ENCODE measurements at places on chromosomes 11 and 22.

- DNase-seq = no peak
Measured at GRCh38 chr11:80412604-80413003, 971.8 kb upstream of the TENM4 start.

GRCh38 chr22:24001314-24001713, 3.9 kb downstream of the GSTT4 start:
- no peak for DNase-seq

DNA sequence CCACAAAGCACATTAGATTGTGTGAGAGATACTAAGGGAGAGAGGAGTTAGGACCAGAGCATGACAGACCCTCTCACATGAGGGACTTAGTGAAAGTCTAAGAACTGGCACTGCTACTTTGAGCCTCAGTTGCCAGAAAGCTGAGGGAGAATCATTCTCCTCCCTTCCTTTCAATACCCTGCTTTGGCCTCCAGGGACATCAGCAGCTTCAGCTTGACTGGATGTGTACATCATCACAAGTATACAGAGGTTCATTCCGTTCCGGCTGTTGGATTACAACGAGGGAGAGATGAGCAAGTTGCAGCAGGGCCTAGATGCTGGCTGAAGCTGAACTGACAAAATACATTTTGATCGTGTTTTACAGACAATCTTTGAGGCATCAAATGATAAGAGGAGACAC, 15.7 kb upstream of the ANO5 start:
- DNase-seq = peak; percentile 37

DNA sequence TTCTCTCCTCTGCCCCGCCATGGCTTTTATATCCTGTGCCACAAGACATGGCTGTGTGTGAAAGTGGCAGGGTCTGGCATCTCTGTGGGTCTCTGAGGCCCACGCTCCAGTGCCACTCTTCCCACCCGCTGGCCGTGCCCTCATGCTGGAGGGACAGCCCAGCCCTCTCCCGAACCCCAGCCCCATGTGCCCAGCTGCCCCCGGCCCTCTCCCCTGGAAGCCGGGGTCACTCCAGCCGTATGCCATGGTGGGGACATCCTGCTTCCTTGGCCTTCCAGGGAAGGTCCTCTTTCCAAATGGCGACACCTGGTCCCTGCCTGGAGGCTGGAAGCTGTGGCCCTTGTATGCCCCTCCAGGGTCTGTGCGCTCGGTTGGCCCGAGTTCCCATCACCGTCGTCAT, 63.3 kb upstream of the PPP6R3 start:
- no peak for DNase-seq

DNA sequence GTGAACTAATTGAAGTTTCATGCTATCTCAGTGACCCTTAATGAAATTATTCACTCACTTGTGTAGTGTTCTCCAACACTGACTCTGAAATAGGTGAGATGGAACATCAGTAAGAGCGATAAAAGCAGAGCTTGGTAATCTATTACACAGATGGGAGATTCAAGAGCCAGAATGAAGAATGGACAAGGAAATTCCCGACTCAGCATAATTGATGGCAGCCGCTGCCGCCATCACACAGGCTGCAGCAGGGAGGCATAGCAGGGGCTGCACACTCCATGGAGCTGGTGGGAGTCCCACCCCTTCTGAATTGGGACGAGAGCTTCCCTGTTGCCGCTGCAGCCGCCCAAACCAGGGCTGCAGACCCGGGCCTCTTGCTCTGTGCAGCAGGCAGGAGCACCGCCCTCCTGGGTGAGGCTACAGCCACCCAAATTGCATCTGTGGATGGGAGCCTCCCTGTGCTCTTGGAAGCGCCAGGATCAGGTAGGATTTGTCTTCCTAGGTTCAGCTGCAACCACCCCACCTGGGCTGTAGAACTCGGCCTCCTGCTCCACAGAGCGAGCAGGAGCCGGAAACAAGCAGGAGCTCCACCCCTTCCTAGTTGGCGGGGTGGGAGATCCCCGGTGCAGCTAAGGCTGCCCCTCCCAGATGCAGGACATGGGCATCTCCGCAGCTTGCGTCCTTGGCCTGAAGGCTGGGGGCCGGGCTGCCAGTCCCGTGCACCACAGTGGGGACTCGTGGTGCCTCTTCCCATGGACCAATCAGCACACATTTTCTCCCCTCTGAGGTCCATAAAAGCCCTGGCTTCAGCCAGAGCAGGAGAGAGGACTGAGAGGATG, 535.1 kb upstream of the LUZP2 start:
- DNase-seq = no peak

DNA sequence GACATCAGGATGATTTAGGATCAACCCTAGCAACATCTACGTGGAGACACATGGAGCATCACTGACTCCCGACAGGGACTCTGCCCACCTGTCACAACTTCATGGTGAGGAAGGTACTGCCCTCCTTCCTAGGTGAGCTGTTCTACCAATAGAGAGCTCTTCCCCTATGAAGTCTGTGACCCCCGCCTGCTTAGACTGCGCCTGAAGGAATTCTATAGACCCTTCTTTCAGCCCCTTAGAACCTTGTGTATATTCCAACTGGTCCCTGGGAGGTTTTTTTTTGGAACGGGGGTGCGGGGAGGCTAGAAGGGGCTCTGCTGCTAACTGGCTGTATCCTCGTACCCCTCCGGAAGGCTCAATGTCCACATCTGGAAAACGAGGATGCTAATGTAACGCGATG, 566 bp downstream of the INTS4 start:
- no peak for DNase-seq

GRCh38 chr22:32255726-32256125, 579 bp upstream of the SLC5A4 start:
- DNase-seq = no peak

DNA sequence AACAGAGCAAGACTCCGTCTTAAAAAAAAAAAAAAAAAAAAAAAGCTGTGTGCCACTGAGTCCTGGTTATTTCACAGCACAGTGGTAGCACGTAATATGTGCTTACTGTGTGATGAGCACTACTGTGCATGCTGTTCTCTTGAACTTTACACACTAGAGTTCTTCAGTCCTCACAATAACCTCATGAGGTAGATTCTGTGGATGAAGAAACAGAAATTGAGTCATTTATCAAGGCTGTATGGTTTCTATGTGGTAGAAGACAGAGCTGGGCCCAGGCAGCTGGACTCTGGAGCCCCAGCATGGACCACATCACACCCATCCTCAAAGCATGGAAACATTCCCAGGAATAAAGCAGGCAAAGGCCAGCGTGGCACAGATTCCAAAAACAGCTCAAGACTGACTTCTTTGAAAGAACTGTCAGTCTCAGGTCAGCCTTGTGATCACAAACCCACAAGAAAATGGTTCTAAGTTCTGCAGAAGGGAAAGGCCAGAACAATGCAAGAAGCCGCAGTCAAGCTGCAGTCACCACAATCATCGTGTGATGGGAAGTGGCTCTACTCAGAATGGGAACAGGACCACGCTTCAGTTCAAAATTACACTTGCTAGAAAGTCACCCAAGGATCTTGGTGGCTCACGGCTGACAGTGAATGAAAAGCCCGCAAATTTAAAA, 49.5 kb downstream of the MICAL3 start:
- no peak for DNase-seq

GRCh38 chr11:113174882-113175281, 139.5 kb upstream of the TTC12 start:
- no peak for DNase-seq

GRCh38 chr11:69598147-69598546, 42.8 kb upstream of the CCND1 start:
- peak; percentile 69 for DNase-seq

- no peak for DNase-seq
Measured at GRCh38 chr22:43635101-43635500, 177.0 kb downstream of the EFCAB6 start.

DNA sequence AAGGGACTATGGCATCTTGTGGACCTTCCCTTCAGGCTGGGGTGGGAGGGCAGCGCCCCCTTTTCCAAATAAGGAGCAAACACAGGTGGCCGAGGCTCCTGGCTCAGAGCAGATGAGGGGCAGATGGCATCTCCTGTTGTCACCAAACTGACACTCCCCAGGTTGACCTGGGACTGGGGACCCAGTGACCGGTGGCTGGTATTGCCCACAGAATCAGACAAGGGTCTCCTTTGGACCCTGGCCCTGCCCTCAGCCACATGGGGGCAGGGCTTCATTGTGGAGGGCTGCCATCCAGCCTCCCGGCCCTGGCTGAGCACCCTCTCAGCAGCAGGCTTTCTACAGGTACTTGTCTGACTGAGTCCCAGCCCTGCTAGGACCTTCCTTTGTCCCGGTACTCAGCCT, 842 bp upstream of the SIGIRR start:
- no peak for DNase-seq

GRCh38 chr11:116414357-116414880, 358.4 kb downstream of the BUD13 start:
- no peak for DNase-seq

- no peak for DNase-seq
Measured at GRCh38 chr11:131246663-131247062, 123.8 kb upstream of the NTM start.

DNA sequence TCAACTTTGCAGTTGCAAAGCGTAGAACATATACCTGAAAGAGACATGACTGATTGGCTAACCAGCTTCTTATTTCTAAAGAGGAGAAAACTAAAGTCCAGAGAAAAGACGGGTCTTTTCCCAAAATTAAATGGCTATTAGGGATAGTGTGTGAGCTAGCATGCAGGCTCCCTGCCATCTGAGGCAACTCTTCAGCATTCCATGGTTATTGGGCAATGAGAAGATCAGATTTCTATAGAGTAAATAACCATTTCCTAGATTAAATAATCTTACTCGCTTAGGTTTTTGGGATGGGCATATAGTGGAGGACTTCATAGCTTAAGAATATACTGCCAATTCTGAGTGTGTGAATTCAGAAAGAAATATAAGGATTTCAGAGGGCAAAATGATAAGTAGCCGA, 95.0 kb downstream of the PDHX start:
- no peak for DNase-seq

DNA sequence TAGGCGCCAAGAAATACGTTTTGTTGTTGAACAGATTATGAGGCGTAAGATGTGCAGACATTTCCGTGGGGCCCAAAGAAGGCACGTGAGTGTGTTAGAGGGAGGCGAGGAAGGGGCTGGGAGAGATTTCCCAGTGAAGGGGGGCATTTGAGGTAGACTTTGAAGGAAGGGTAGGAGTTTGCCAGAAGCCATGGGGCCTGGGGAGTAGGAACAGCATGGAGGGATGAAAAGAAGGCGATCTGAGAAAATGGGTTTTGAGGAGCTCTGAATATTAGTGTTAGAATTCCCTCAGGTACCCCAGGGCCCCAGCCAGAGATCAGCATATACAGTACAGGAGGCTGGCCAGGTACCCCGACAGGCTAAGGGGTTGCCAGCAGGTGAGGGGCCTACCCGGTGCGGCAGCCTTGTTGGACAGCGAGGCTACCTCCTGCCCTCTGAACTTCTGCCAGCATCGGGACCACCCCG, 414 bp upstream of the MIEF1 start:
- no peak for DNase-seq

- DNase-seq = peak; percentile 50
Measured at GRCh38 chr11:111402411-111402810, 23.3 kb upstream of the POU2AF1 start.

DNA sequence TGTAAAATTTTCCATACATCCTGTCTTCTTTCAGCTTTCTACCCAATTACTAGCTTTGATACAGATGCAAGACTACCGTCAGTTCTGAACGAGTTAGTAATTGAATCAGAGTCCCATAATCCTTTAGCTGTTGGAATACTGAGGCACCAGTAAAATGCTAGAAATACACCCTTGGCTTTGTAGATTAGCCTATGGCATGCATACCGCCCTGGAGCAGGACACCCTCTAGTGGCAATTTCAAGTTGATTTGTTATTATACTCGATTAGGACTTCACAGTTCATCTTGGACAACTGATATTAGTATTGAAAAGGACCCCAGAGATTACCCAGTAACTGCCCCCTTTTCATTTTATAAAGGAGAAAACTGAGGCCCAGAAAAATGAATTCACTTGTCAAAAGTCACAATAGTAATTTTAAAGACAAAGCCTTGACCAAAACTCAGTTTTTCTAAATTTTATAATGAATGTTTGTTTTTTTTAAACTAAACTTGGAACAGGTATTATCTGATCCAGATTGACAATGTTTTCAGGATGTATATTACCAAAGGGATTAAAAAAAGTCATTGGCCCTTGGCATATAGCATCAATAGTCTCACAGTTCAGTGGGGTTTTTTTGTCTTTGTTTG, 72.6 kb downstream of the HIPK3 start:
- peak; percentile 25 for DNase-seq

DNA sequence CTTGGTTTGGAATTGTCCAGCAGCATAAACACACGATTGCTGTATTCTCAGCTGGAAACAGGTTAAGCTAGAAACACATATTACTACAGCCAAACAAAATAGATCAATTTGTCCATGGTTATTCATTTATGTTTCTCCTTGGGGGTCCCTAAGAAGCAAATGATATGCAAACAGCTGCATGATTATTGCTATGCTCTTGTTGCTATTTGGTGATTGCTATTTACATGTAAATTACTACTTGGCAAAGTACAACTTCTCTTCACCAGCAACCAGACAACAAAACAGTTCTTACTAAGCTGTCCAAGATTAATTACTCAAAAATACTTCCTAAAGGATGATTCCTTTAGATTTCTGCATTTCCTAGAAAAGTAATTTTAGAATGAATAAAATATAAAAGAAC, 567.9 kb upstream of the ARHGAP42 start:
- no peak for DNase-seq

GRCh38 chr22:11613898-11614755, 3913.9 kb upstream of the OR11H1 start:
- DNase-seq = no peak

DNA sequence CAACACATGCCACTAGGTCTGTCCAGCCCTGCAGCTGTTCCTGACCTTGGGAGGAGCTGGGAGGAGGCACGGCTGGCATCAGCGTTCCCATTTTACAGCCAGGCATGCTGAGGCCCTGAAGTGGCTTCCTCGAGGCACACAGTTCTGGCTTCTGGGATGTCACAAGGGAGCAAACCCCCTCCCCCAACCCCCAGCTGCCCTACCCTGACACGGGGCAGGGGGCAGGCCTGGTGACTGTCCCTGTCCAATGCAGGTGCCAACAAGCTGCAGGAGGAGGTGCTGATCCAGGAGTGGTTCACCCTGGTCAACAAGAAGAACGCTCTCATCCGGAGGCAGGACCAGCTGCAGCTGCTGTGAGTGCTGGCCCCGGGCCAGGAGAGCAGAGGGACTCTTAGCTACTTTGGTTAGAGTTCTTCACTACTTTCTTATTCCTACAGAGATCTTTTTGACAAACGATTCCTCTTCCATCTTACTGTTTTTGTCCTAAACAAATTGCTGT, 5.3 kb downstream of the KCNK7 start:
- no peak for DNase-seq

DNA sequence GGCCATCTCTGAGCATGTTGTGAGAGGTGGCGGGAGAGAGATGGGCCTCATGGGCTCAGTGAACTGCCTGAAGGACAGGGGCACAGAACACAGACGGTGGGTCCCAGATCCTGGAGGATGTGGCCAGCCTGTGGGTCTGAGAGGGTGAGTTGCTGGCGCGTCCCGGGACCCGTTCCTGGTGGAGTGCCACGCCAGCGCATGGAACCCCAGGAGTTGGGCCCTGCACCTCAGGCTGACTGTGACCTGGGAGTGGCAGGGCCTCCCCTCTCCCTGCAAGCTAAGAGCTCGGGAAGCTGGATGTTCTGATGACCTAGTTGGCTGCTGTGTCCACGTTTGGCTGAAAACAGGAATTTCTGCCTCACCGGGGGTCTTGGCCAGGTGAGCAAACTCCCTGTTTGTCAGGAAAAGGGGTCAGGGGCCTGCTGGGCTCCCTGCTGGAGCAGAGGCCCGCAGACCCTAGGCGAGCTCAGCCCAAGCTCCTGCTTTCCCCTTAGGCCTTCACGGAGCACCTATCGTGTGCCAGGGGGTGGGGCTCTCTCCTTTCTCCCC, 15.0 kb downstream of the LRRC32 start:
- DNase-seq = no peak

All from T47D (cell line).